ENCODE measurements at places on chromosomes 1 and 21. TPM values are rescaled to one million over a fixed set of nuclear protein-coding genes. Genes with fewer than 3 reads are reported as not detected.

Gene LAPTM5
- polyA plus RNA-seq = 0.26 TPM

GRCh38 chr1:109191377-109191776 lies 22.3 kb upstream of the SARS1 start:
- DNase-seq = no peak

- DNase-seq = no peak
These were observed 18.7 kb downstream of the HEYL start for GRCh38 chr1:39620659-39621165.

DNA sequence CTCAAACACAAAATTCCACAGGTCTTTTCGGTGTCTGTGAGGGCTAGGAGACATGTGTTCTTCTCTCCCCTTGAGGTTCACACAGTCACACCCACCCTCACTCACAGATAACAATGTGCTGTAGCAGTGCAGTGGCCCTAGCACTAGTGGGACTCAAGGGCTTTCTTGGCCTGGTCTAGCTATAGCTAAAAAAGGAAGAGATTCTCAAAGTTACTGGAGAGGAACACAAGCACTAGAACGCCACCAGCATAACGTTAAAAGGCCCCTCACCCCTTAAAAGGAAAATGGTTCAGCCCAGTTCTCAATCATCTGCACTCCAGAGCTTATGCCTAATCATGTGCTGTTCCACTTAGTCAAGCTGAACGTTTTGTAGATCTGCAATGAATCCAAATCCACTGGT lies 39.5 kb downstream of the RGS8 start:
- no peak for DNase-seq

Gene CASZ1
- polyA plus RNA-seq = 1.1 TPM

Gene SPRR1A
- polyA plus RNA-seq = not detected

GRCh38 chr1:41014871-41015270 lies 6.7 kb downstream of the SLFNL1 start:
- no peak for DNase-seq

GRCh38 chr1:40944326-40944725 lies 35.2 kb upstream of the CTPS1 start:
- peak; percentile 53 for DNase-seq

- DNase-seq = no peak
These were observed 111.3 kb downstream of the GLIS1 start for GRCh38 chr1:53627666-53628065.

DNA sequence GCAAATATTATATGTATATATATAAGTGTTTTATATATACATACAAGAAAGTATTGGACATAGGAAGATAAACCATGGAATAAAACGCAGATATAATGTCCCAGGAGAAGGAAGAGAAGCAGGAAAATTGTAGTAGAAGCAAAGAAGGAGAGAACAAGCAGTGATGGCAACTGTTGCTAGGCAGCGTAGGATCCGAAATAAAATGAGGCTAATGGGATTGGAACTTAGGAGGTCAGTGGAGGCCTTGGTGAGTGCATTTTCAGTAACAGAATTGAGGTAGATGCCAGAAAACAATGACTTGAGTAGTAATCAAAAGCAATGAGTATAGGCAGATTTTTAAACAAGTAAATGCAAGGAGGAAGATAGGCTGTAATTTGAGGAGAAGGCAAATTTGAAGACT lies 265.8 kb downstream of the LRRC7 start:
- DNase-seq = no peak

GRCh38 chr1:224317383-224318045 lies 12.5 kb downstream of the NVL start:
- DNase-seq = no peak

- DNase-seq = no peak
These were observed 43.4 kb upstream of the COL6A2 start for GRCh38 chr21:46054451-46054881.

- no peak for DNase-seq
These were observed 251.9 kb upstream of the LRRC7 start for GRCh38 chr1:69315823-69316222.

Gene NPHS2
- not detected for polyA plus RNA-seq

Gene RER1
- polyA plus RNA-seq = 66.8 TPM

GRCh38 chr1:241802863-241803262 lies 45.1 kb upstream of the EXO1 start:
- peak; percentile 19 for DNase-seq

Gene EXTL1
- 0.07 TPM for polyA plus RNA-seq

DNA sequence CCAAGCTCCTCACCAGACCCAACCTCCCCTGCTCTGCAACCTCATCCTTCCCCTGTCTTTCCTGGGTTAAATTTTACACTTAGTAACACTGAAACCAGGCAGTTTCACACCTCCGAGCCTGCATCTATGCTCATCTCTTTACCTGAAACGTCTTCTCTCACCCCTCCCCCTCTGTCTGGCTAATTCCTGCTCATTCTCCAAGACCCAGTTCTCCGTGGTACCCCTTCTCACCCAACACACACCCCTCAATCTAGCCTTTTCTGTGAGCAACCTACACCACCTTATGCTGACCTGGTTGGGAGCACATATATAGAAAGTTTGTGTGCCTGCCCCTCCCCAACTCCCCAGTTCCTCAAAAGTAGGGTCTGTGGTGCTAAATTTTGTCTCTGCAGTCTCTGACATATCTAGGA lies 3.7 kb upstream of the KIAA1614 start:
- DNase-seq = no peak

- DNase-seq = no peak
These were observed 61.0 kb upstream of the RRP15 start for GRCh38 chr1:218224101-218224500.

DNA sequence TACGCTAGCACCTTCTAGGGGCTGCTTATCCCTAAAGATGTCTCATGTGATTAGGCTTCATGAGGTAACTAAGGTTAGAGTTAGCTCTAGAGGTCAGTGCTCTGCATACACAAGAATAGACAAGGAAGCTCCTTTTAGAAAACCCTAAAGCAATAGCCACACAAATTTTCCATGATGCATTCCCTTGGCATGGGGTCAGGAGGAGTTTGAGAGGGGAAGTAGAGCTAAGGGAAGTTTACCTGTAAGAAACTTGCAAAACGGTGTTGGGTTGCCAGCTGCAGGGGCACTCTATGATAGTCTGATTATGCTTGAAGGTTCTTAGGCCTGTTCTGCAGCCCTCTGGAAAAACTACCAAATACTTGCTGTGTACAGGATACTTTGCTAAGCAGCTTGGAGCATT lies 39.0 kb upstream of the A3GALT2 start:
- no peak for DNase-seq

DNA sequence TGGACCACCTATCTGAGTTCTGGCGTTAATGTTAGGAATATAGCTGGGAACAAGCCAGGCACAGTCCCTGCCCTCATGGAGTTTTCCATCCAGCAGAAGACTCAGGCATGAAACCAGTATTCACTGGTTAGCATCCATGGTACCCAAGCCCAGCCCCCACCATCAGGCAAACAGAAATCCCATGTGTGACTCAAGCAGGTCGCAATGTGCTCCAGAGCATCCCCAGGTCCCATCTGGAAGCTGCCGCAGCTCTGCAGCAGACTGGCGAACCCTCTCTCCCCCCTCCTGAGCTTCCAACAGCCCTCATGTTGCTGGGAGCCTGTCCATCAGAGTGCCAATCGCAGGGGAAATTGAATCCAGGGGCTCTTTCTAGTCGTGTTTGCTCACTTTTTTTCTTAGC lies 174.2 kb downstream of the RRAGC start:
- no peak for DNase-seq

GRCh38 chr1:166330096-166330495 lies 163.3 kb upstream of the FAM78B start:
- no peak for DNase-seq

Gene IL19
- not detected for polyA plus RNA-seq

GRCh38 chr1:235358899-235359298 lies 8.3 kb upstream of the TBCE start:
- DNase-seq = no peak

GRCh38 chr1:81156887-81157286 lies 643.8 kb upstream of the ADGRL2 start:
- DNase-seq = no peak

Gene TRAF3IP3
- not detected for polyA plus RNA-seq

GRCh38 chr1:156225677-156226014 lies 12.8 kb downstream of the PMF1 start:
- no peak for DNase-seq

GRCh38 chr1:237953238-237953637 lies 62.5 kb upstream of the ZP4 start:
- peak; percentile 2 for DNase-seq

Gene TCHHL1
- polyA plus RNA-seq = not detected
